ENCODE measurements at places on chromosomes 3 and 15.

DNA sequence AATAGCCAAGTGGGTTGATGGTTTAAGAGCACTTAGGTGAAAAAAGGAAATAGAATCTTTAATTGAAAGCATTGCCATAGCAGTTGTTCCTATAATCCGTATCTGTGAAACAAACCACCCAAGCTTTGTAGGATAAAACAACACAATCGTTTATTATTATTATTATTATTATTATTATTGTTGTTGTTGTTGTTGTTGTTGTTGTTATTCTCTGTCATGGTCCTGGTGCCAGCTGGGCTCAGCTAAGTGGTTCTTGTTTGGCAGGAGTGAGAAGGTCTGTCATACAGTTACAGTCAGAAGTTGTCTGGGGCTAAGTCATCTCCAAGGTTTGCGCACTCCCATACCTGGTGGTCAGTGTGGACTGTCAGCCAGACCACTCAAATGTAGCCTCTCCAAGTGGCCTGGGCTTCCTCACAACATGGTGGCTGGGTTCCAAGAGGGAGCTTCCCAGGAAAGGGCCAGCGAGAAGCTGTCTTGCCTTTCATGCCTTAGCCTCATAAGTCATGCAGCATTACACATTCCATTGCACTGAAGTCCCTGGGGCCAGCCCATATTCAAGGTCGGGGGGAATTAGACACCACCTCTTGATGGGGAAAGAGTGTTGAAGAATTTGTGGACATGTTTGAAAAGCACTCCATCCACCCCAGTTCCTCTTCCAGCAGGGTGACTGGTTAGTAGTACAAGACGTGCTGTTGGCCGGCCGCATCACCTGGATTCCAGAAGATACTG is 54.3 kb upstream of the FGD5 start:
- DNase-seq: no peak

DNA sequence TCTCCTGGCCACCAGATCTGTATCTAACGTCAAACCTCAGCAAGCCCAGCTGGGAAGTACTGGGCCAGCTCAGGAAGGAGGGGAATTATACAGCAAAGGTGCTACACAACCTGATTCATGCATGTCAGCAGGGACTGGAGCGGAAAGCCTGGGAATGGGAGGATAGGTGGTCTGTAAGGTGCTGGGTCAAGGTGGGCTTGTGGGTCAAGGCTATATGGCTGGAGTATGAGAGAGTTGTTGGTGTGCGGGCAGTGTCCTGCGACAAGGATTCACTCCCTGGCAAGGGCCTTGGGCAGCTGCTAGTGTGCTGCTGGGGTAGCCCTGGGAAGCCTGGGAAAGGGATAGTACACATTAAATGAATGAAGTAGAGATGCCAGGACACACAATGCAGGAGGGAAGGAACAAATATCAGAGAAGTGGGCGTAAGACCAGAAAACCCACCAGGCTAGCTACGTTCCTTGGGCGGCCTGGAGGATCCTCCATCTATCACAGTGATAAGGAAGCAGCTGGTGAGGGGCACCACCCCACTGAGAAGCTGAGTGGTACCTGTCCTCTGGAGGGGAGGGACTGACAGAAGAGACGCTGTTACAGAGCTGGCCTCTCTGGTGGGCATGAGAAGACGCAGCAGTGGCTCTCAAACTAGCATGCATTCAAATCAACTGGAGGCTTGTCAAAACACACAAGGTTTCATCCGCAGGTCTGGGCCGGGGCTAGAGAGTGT is 8.5 kb upstream of the SYNM start:
- no peak for DNase-seq

DNA sequence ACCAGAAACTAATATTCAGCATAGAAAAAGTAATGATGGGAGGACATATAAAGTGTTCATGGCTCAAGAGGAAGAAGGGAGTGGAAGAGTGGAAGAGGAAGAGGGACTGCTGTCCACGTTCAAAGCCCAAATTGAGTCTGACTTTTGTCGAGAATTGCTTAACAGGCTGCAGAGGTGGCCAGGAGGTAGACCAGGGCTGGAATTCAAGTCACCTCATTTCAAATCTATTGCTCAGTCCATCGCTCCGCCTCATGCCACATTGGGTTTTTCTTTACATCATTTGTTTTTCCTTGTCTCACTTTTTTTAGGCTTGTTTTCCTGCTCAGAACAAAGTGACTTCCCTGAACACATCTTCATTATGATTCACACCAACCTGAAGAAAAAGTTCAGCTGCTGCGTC is 97.0 kb downstream of the RPL39L start:
- peak; percentile 18 for DNase-seq

- DNase-seq: no peak
Measured at GRCh38 chr3:185865247-185865646, 40.4 kb upstream of the IGF2BP2 start.

DNA sequence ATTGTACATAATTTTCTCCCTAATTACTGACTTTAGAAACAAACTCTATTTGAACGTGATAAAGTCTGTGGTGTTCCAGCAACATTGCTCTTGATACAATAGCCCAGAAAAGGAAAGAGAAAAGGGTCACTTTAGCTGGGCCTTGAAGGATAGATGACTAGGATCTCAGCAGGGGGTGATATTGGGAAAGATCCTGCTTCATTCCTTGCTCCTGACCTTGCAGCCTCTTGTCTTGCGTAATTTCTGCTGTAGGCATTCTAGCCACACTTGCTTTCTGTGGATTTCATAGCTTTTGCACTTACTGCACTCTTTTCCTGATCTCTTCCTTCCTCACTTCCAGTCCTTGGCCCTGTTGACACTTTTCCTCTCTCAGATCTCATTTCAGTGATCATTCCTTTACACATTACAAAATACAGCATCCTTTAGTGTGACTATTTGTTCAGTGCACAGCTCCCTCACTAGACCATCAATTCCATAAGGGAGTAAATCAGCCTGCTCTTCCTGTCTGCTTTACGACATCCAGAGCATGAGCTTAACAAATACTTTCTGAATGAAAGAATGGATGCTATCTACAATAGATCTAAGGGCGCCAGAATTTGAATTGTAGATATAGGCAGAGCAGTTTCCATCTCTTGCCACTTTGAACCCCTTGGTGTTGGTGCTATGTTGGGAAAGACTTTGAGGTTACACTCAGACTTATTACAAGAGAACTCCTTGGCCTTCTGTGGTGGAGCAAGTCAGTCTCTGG is 559.6 kb upstream of the MDFIC2 start:
- no peak for DNase-seq

GRCh38 chr15:22839046-22839695 is 705 bp downstream of the NIPA2 start:
- DNase-seq: no peak

Data from CD4-positive, alpha-beta T cell treated with Interleukin-6 for 4 hours (primary cell).